ENCODE measurements at places on chromosomes 12 and 14.

GRCh38 chr12:70645494-70646317, 8.5 kb upstream of the PTPRB start:
- peak; percentile 95 for DNase-seq

- DNase-seq, result peak; percentile 6
Measured at GRCh38 chr12:78248321-78248720, 417.6 kb downstream of the NAV3 start.

DNA sequence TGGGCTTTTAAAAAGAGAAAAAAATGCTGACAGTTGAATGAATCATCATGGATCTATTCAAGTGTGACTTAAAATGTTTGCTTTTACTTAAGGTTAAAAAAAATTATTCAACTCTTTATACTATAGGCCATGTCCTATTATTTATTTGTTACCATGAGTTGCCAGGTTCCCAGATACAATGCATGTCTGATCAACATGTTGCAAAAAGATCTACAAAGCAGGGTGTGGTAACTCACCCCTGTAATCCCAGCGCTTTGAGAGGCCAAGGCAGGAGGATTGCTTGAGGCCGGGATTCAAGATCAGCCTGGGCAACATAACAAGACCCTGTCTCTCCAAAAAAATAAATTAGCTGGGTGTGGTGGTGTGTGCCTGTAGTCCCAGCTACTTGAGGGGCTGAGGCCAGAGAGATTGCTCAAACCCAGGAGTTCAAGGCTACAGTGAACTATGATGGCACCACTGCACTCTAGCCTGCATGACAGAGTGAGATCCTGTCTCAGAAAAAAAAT, 460.8 kb downstream of the BCAT1 start:
- DNase-seq, result peak; percentile 25

- DNase-seq, result peak; percentile 40
Measured at GRCh38 chr12:51973560-51973959, 22.1 kb downstream of the ACVR1B start.

DNA sequence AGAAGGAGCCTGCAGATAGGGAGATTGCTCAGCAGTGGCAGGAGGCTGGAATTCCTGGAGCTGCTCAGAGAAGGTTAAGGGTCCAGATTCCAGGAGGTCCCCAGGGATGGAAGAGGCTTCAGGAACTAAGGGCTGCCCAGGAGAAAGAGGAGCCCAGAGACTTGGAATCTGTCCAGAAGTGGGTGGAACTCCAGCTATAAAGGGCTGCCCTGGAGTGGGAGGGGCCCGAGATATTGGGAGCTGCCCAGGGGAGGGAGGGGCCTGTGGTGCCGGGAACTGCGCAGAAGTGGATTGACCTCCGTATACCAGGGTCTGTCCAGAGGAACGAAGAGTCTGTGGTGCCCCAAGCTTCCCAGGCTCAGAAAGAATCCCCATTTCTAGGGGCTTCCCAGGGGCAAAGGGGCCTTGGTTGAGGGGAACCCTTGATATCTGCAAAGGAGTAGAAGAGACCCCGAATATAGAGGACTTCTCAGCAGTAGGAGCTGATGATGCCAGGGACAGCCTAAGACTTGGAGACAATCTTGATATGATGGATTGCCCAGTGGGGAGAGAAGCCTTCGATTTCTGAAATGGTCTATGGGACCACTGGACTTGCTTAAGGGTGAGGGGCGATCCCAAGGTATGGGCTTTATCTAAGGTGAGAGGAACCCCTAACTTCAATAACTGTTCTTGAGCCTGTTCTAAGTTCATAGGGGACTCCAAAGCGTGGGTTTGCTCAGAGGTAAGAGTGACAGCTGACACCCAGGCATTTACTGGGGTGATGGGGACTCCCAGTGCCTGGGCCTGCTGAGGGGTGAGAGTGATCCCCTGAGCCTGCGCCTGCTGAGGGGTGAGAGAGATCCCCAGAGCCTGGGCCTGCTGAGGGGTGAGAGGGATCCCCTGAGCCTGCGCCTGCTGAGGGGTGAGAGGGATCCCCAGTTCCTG, 45.0 kb downstream of the FAM186A start:
- DNase-seq, result peak; percentile 22

GRCh38 chr14:34113991-34114390, 163.1 kb upstream of the EGLN3 start:
- no peak for DNase-seq

DNA sequence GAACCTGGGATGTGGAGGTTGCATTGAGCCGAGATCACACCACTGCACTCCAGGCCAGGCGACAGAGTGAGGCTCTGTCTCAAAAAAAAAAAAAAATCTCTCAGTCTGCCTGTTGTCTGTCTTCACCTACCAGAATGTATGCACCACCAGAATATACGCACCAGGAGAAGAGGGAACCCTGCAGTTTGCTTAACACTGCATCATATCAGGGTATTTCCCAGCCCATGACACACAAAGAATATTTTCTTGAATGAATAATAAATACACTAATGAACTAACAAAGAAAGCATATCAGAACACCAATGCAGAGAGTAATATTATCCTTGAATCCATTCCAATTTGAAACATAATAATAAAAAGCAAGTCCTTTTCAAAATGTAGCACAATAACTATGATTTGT, 44.2 kb upstream of the FOXN3 start:
- no peak for DNase-seq

DNA sequence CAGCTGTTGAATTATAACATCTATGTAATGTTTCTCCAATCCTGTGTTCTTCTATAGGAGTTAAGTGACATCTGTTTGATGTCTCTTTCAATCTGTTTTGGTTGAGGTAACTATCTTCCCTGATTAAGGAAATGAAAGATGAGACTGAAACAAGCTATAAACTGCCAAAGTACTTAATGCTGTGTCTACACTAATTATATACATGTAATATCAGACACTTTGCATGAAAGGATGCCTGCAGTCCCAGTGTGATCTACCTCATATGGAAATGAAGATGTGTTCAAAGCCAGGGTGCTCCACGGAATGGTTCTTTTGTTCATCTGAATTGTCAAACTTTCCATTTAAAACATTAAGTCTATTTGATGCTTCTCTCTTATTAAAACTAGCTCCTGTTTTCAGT, 958.3 kb downstream of the GALC start:
- DNase-seq, result no peak

DNA sequence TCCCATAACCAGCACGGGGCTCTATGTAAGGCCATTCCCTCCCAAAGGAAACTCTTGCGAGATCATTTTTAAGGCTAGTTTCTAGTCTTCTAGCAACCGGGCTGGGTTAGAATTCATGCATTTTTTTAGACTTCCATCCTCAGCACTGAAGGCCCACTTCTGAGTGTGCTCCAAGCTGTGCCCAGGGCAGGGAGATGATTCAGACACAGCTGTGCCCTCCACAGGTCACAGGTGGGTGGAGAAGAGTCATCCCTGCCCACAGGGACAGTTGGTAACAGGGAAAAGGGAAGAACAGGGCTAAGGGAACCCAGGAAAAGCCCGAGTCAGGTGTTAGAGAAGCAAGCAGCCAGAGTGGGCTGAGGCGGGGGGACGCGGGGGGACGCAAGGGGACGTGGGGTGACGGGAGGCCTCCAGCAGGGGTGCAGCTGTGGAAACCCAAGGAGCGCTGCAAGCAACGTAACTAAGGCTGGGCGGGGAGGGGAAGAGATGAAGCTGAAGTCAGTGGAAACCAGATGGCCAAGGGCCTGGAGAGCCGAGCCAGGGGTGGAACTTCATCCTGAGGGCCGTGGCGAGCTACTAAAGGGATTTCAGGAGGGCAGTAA, 27.2 kb upstream of the PPP2R5C start:
- DNase-seq, result no peak

DNA sequence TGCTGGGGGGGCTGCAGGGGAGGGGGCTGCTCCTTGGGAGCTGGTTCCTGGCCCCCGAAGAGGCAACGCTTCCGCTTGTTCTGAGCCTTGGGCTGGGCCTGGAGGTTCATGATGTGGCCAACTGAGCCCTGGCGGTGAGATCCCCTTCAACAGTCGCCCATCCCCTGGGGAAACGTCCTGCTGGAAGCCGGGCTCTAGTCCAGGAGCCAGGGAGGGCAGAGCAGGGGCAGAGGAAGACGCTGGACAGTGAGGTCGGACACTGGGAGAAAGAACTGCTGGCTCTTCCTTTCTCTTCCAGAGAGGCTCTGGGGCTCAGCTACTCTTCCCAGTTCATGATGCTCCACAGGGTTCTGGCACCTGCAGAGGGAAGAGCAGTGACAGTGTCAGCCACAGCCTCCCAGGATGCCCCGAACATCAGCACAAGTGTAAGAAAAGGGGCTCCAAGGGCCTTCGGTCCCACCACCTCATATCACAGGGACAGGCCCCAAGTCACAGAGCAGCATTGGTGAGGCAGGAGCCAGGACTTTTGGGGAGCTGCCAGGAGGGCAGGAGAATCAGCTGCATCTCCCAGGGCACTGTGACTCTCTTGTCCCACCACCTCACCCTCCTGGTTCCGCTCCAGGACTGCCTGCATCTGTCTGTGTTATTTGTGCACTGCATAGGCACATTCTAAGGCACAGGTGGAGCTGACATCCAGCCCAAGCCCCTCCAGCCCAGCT, 25.9 kb upstream of the PNMA1 start:
- DNase-seq, result no peak

GRCh38 chr12:51475543-51475942, 50.9 kb downstream of the SLC4A8 start:
- DNase-seq, result no peak

DNA sequence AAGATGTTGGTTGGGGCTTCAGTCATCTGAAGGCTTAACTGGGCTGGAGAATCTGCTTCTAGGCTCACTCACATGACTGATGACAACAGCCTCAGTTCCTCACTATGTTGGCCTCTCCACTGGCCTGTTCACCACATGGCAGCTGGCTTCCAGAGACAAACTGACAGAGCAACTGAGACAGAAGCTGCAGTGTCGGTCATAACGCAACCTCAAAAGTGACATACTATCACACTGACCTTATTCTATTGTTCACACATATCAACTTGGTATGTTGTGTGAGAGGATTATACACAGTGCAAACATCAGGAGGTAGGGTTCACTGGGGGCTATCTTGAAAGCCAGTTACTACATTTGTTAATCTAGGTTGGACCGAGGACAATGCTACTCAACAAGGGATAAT, 92.9 kb downstream of the PAWR start:
- no peak for DNase-seq

- DNase-seq, result no peak
Measured at GRCh38 chr12:77696183-77696582, 134.5 kb upstream of the NAV3 start.

GRCh38 chr14:74635847-74636246, 23.8 kb upstream of the LTBP2 start:
- DNase-seq, result no peak

DNA sequence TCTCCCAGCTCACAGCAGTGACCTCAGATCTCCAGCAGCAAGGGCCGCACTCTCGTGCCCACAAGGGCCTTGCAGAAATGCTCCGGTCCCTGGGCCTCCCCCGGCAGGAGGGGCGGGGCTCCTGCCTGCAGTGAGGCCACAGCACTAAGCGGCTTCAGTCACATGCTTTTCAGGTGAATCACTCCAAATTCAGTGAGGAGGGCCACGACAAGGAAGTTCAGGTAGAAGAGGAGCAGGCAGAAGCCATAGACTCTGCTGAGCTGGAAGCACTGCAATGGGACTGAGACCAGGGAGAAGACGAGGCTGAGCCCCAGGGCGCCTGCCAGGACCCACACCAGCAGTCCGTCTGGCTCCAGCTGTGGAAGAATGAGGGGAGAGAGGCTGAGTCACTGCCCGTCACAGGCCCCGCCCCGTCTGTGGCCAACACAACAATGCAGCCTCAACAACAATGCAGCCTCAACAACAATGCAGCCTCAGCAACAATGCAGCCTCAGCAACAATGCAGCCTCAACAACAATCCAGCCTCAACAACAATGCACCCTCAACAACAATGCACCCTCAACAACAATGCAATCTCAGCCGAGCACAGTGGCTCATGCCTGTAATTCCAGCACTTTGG, 35.2 kb downstream of the SLC8B1 start:
- DNase-seq, result peak; percentile 87

DNA sequence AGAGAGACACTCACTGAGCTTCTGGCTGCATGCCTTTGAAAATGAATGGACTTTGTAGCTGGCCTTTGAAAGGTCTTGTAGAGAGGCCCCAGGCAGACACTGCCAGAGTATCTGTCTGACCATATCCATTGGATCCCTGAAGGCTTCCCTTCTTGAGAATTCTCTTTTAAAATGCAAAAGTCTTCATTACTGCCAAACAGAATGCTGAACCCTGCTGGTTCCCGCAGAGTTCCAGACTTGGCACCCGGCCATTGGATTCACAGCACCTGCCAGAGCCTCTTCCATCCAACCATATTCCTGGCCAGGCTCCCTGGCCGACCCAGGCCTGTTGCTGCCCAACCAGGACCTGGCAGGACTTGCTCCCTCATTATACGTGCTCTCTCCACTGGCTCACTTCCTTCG, 182.5 kb downstream of the GXYLT1 start:
- no peak for DNase-seq

DNA sequence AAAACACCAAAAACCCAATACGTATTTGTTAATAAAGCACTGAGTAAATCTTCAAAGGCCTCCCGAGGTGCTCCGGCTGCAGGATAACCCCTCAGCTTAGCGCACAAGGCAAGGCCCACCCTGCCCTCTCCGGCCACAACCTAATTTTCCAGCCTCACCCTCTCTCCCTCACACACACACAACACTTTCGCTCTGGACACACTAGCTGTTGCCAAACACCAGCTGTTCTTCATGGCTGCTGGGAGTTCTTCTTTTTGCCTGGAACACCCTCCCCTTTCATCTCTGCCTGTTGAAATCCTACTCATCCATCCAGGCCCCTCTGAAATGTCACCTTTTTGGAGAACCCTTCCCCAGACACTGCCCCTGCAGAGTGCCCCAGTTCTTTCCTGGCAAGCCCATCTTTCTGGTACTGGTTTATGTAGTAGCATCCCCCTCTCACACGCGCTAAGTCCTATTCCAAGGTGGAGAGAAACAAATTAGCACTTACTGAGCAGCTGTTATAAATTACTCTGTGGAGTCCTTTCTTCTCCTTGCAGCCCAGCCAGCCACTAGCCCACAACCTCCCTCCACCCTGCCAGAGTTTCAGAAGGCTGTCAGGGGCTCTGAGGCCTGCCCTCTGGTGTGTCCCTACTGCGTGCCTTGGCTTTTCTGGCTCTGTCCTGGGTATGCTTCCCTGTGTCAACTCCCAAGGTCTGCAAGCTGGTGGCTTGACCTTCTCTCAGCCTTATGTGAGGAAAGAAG, 805 bp upstream of the CRACR2A start:
- peak; percentile 18 for DNase-seq

DNA sequence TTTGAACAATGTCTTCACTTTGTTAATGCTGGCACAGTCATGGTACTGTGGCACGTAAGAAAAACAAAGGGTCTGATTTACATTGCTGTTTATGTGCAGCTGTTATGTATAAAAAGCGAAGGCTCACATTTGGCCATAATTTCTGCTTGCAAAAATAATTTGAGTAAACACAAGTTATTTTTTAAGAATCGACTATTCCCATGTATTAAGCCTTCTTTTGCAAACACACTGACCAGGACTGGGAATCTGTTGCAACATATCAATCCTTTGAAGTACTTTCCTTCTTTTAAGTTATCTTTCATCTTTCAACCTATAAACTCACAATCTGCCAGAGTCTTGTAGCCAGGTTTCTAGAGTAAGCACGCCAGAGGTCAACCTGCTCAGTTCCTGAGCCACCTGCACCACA, 145.4 kb upstream of the BMP4 start:
- DNase-seq, result no peak

- DNase-seq, result no peak
Measured at GRCh38 chr14:75232191-75232590, 46.4 kb upstream of the FOS start.

GRCh38 chr12:131561891-131562684, 148.8 kb upstream of the SFSWAP start:
- DNase-seq, result no peak

- peak; percentile 96 for DNase-seq
Measured at GRCh38 chr12:45268672-45269411, 52.9 kb downstream of the ANO6 start.
